ENCODE measurements at places on chromosomes 11 and 22.

- DNase-seq: peak; percentile 20
These were observed 1.3 kb upstream of the ZNF70 start for GRCh38 chr22:23752090-23752691.

DNA sequence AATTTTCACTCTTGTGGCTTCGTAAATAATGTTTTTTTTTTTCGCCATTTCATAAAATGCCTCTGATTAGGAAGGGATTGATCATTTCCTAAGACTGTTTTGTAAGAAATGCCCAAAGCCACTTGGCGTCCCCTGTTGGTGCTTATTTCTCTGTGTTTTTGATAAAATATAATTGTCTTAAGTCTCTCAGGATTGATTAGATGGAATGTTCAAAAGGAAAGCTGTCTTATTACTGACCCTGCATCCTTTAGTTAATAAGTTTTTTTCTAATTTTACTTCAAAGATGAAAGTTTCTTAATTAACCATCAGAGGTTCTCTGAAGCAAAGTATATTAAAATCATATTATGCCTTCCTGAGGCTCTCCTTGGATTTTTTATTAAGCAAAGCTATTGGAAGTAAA, 624.3 kb upstream of the TENM4 start:
- DNase-seq: no peak

DNA sequence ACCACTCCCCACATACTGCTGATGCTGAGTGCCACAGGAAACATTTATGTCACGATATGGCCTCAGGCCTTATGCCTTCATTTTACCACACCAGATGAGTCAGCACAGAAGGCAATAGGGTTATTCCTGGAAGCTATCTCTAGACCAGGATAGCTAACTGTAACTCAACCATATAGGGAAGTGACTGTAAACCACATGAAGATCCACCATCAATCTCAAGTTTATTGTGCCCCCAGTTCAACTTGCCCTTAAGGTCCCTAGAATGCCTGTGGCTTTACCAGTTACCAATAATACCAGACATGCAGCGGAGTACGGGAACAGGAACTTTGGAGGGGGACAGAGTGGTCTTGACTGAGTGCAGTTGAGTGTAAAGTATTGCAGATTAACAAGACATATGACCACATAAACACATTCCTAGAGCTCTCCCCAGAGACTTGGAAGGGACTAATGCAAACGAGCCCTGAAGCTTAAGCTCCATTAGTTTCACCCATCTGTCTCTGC, 180.9 kb downstream of the KIF18A start:
- no peak for DNase-seq

GRCh38 chr22:37065180-37065579, 13.6 kb downstream of the KCTD17 start:
- no peak for DNase-seq

GRCh38 chr11:7457211-7457610, 28.1 kb upstream of the OLFML1 start:
- DNase-seq: no peak

- DNase-seq: no peak
These were observed 11.9 kb upstream of the AMPD3 start for GRCh38 chr11:10443152-10443551.

- DNase-seq: no peak
These were observed 123.9 kb upstream of the OPCML start for GRCh38 chr11:133656082-133656635.

- DNase-seq: no peak
These were observed 5.9 kb downstream of the TREH start for GRCh38 chr11:118673361-118674081.

DNA sequence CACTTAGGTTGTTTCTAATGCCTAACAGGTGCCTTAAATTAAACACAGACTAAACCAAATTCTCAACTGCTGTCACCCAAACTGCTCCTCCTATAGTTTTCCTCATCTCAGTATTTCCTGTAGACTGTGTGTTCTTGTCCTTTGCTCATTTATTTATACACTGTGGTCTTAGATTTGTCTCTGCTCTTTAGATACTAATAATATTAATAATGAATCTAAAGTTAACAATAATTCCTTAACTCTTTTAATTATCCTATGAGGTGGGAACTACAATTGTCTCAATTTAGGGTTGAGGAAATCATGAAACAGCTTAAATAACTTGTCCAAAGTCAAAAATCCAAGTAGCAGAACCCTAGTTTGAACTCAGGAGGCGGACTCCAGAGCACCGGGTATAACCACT, 43.9 kb upstream of the YPEL1 start:
- DNase-seq: no peak

DNA sequence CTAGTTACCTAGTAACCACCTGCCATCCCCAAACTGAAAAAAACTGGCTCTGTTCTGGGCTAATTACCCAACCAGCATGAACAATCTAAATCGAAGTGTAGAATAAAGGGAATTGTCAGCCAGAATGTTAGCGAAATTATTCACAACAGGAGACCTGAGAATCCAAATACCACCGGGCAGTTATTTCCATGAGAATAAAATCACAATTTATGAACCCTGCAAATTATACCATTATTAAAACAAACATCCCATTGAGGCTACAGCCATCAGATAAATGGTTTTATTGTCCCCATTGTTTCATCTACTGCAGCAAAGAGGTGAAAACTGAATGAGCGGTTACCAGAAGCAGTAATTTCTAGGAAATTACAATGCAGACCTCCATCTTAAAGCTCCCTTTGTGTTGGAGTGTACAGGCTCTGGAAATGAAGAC, 21.7 kb downstream of the FAM168A start:
- no peak for DNase-seq

DNA sequence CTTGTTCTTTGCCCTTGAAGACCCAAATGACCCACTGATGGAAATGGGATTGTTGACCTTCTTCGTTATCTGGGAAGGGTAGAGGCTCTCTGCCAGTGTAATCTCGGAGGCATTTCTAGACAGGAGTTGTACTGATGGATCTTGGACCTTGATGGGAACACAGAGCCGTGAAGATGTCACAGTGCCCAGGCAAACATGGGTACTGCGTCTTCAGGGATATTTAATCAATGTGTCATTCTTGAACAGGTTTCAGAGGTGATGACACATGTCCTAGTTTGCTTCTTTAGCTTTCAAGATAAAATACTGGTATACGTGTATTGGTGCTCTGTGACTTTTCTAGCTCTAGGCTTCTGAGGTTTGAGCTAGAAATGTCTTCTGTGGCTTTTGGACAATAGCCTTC, 6.2 kb downstream of the LDLRAD3 start:
- DNase-seq: no peak

- no peak for DNase-seq
These were observed 181.5 kb downstream of the KIF18A start for GRCh38 chr11:27926486-27926885.

DNA sequence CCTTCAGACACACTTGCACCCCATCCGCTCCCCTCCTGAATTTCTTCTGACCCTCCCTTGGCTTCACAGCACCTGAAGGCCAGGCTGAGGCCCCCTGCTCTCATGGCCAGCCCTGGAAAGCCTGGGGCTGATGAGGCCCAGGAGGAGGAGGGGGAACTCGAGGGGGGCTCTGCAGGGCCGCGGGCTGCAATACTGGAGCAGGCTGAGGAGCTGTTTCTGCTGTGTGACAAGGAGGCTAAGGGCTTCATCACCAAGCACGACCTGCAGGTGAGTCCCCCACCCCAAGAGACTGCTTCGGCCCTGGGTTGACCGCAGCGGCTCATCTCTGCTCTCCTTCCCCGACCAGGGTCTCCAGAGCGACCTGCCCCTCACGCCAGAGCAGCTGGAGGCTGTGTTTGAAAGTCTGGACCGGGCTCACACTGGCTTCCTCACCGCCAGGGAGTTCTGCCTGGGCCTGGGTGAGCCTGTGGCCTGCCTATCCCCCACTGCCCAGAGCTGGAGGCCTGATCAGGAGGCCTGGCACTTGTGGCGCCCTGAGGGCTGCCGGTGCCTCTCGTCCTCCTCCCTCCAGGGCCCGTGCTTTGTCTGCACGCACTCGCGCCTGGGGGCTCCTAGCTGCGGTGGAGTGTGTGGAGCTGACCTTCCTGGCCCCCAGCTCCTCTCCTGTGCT, 922 bp downstream of the CRACR2B start:
- DNase-seq: no peak

DNA sequence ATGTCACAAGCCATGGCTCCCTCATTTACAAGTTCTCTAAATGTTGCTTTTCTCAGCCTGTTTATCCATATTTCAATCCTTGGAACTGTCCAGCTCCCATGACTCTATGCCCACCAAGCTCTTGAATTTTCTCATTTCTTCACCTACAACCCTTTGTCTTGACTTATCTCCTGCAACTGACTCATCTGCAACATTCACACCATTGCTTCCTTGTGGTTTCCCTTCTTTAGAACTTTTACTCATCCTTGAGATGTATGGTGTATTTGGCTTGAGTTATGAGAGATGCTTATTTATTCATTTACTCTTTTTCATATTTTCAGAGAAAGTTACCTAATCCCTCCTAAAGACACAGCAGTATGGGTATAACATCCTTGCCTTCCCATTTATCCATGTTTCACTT, 18.8 kb downstream of the TRIM34 start:
- no peak for DNase-seq

DNA sequence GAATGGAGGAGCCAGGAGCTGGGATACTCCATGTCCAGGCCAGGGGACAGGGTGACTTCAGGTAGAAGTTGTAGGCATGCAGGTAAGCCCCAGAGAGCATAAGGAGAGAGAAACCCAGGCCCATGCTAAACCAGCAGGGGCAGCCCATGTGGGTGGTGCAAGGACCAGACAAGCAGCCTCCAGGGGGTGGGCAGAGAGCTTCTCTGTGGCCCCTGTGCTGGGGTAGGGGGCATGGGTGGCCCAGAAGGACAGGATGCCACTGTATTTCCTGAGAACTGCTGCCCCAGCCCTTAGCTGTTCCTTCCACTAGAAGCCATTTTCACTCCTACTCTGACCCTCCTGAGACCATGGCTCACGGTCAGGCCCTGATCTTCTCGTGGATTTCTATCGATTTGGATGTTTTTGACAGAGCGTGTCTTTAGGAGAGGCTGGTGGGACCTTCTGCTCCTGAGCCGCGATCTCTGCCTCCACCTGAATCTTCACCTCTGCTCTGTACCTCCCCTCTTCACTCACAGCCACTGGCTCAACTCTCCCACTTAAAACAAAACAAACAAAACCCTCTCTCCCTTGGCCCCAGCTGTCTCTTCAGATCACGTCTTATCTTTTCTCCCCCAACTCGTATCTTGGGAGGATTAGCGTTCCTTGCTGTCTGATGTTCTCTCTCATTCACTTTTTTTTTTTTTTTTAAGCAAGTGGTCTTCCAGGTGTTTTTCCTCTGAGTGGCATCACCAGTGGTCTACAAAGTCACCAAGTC, 112.2 kb downstream of the NECTIN1 start:
- DNase-seq: no peak

DNA sequence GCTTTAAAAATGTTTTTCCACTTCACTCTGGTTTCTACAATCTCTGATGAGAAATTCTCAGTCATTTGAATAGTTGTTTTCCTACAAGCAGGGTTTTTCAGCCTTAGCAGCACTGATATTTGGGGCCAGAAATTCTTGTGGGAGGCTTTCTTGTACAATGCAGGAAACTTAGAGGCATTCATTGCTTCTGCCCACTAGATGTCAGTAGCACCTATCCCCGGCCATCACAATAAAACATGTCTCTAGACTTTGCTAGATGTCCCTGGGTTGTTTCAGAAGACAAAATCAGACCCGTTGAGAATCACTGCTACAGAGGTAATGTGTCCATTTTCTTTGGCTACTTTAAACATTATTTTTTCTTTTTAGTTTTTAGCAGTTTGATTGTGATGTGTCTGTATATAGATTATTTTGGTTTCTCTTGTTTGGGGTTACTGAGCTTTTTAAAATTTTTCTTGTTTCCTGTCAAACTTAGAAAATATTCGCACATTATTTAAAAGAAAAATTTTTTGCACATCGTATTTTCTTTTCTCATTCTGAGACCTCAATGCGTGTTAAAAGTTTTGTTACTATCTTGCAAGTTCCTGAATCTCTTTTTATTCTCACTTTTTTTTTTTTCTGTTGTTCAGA, 60.8 kb upstream of the CCDC179 start:
- no peak for DNase-seq
